ENCODE measurements at places on chromosomes 16 and 17. TPM values are rescaled to one million over a fixed set of nuclear protein-coding genes. Genes with fewer than 3 reads are reported as not detected.

DNA sequence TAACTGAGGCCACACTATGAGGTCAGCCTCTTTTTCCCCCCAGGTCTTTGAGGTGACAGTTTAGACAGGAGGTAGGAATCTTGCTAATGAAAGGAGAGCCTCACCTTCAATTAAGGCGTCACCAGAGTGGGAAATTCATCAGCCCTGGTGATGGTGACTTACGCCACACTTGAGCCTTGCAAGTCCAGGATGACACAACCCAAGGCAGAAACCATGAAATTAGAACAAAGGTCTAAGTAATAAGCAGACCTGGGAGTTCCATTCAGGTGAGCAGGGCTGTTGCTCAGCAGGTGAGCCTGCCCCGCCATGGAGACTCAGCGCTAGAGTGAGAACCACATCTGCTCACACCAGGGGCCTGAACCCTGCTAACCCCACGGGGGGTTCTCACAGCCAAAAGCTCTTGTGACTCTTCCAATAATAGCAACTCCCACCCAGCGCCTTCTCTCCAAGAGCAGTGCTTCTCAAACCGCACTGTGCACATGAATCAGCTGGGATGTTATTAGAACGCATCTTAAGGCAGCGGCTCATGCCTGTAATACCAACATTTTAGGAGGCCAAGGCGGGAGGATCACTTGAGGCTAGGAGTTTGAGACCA is 28.7 kb upstream of the KIFC3 start:
- no peak for DNase-seq

DNA sequence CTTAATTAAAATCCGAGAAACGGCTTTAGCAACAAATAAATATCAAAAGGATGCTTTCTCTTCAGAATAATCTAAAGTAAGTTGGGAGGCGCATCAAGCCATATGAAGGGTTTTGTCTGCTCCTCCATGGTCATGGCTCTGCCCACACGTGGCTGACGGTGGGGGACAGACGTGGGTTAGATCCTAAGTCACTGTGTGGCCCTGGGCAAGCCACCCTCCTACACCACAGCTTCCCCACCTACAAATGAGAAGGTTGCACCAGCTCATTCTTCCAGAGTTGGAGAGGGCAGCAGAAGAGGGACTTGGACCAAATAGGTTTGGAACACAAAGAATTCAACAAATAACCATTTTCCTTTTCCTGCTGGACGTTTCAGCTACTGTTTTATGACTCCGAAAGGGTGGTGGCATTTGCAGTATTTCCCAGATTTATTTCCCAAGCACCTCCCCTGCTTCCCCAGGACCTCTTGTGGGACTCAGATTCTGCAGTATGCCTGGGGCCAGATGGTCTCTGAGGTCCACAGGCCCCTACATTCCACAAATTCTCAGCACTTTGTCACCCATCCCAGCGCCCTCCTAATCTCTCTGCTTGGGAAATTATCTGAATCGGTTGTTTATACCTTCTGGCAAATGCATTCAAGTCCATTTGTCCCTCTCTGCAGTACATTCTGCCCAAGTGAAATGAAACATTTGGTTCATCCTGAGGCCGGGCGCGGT is 17.8 kb downstream of the LRRC75A start:
- DNase-seq = no peak

Gene MGAT5B
- total RNA-seq = 3.8 TPM

- no peak for DNase-seq
Observed at GRCh38 chr17:65638221-65638975, 77.0 kb upstream of the AXIN2 start.

GRCh38 chr17:59067756-59068155 is 38.9 kb downstream of the TRIM37 start:
- DNase-seq = no peak

Gene MEOX1
- 0.37 TPM for total RNA-seq

- DNase-seq = no peak
Observed at GRCh38 chr17:50765454-50766221, 1.7 kb downstream of the ANKRD40CL start.

Gene NLRC5
- 380 TPM for total RNA-seq

Gene KRTAP16-1
- not detected for total RNA-seq

Gene TMEM235
- total RNA-seq = not detected

Gene HSF4
- 15.5 TPM for total RNA-seq

Gene HIC1
- 7.8 TPM for total RNA-seq

Gene SPECC1
- 6.3 TPM for total RNA-seq

DNA sequence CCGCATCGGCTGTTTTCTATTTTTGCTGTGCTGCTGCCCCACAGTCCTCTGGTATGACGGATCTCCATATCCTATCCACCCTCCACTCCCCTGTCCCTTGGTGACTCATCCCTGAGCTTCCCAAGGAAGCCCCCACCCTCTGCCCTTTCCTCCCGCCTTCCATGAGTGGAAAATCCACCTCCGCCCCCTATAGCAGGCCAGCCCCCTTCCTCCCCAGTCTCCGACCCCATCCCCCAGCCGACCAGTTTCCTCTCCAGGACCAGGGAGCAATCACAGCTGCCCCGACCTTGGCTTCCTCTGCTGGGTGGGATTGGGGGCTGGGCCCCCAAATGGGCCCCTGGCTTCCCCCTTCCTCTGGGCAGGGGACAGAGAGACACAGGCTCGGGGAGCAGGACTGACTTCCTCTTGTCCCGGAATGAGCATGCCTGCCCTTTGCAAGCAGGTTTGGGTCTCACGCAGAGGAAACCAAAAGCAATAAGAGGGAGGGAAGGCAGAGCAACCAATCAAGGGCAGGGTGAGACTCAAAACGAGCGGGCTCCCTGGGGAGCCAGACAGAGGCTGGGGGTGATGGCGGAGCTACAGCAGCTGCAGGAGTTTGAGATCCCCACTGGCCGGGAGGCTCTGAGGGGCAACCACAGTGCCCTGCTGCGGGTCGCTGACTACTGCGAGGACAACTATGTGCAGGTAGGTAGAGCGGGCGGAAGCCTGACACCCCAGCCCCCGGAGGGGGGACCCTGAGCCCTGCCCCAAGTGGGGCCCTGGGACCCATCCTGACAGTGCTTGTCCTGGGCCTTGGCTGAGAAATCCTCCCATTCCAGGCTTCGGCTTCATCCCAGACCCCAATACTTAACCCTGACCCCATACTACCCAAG is at the start of the genes ABI3 and GNGT2:
TSS of gene ABI3 (plus strand) at position 550 of the 872 bp plus-strand sequence. CDS start at position 568, 18 bp downstream.
TSS of gene GNGT2 (minus strand) at position 417 of the 872 bp plus-strand sequence. CDS start 3,152 bp downstream, outside the sequence.
- peak; percentile 66 for DNase-seq

DNA sequence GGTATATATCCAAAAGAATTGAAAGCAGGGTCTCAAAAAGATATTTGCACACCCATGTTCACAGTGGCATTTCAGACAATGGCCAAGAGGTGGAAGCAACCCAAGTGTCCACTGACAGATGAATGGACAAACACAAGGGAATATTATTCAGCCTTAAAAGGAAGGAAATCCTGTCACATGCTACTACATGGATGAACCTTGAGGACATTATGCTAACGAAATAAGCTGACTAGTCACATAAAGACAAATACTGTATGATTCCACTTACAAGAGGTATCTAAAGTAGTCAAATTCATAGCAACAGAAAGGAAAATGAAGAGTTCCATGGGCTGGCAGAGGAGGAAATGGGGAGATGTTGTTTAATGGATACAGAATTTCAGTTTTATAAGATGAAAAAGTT is 41.4 kb downstream of the TEX2 start:
- no peak for DNase-seq

Gene MC1R
- 11.8 TPM for total RNA-seq

DNA sequence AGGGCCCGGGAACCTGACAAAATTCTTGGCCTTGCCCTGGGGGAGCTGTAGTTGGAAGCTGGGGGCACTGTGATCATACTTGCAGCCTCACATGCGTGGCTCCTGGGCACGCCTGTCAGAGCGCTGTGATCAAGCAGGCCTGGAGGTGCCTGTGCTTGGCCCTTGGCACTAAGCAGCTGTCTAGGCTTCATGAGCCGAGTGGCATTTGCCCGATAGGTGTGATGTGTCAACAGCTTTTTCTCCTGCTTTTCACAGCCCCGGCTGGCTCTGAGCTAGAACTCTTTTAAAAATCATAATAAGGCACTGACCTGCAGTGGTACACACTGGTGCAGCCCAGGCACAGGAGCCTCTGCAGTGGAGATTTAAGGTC is 113.8 kb downstream of the SOCS1 start:
- DNase-seq = no peak

GRCh38 chr16:88924834-88925539 is 52.0 kb downstream of the CBFA2T3 start:
- DNase-seq = no peak

DNA sequence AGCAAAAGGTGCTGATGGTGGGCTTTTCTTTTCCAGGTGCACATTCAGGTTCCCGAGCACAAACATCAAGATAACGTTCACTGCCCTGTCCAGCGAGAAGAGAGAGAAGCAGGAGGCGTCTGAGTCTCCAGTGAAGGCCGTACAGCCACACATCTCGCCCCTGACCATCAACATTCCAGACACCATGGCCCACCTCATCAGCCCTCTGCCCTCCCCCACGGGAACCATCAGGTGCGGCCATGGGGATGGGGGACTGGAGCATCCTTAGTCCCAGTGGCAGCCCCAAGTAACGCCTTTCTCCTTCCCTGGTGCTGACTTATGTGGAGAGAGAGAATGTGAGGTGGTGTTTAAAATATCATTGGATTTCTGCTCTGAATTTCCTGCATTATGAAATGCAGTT is 43.8 kb downstream of the FOXK2 start:
- no peak for DNase-seq

GRCh38 chr17:47785538-47786123 is 36.0 kb downstream of the OSBPL7 start:
- peak; percentile 10 for DNase-seq

GRCh38 chr16:19118938-19119431 is 5.2 kb downstream of the ITPRIPL2 start:
- DNase-seq = peak; percentile 62

Gene MPO
- total RNA-seq = not detected

DNA sequence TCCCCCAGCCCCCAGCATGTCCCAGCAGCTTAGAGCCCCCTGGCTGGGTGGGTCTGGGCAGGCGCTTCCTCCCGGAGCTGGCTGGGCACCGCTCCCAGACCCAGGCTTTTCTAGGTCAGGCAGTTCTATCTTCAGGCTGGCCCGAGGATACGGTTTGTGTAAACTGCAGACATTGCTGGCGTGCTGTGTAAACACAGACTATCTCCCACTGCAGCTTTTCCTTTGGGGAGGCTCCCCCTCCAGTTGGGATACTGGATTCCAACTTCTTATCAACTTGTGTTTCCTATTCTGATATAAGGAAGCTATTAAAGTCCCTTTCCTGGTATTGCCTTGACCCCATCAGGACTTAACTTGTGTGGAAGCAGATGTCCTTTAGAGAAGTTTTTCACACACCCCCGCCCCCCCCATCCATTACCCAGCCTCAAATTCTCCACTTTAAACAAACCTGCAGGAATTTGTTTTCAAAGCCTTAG is 18.3 kb upstream of the GNA13 start:
- DNase-seq = no peak

DNA sequence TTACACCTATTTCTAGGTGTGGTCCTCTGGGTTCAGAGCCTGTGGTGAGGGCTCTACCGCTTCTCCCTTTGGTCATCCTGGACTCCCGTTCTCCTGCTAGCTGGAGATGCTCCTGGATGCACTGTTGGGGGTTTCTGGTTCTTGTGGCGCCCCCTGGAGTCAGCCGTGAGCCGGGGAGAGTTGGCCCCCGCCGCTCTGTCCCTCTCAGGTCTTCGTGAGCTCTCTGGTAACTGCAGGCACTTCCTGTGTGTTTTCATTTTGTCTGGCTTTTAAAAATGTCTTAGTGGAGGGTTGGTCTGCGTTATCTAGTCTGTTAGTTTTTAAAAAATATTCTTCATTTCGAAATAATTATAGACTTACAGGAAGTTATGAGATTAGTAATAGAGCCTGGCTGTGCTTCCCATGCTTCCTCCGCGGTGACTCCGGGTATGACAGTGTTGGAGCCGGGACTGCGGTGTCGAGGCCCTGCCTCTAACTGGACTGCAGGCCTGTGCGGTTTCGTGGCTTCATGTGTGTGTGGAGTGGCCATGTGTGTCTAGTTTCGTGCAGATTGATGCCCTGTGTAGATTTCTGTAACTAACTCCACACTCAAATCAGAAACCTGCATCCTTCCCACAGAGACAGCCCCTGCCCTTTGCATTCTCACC is 78.0 kb upstream of the ZNF750 start:
- no peak for DNase-seq

Gene PPY
- not detected for total RNA-seq

GRCh38 chr17:3845291-3845620 is 790 bp downstream of the NCBP3 start:
- no peak for DNase-seq

GRCh38 chr16:57648125-57648524 is 19.7 kb downstream of the ADGRG1 start:
- no peak for DNase-seq

GRCh38 chr16:67284699-67285646 is 5.6 kb downstream of the PLEKHG4 start:
- no peak for DNase-seq

- no peak for DNase-seq
Observed at GRCh38 chr17:17377071-17377967, 74.1 kb downstream of the NT5M start.

- DNase-seq = no peak
Observed at GRCh38 chr17:16419074-16419928, 3.9 kb downstream of the TRPV2 start.

Gene TEKT5
- not detected for total RNA-seq

Data from naive thymus-derived CD4-positive, alpha-beta T cell (primary cell).